Renal cortical epithelial cell (primary cell): ENCODE measurements at places on chromosomes 11 and 22. TPM values are rescaled to one million over a fixed set of nuclear protein-coding genes. Genes with fewer than 3 reads are reported as not detected.

DNA sequence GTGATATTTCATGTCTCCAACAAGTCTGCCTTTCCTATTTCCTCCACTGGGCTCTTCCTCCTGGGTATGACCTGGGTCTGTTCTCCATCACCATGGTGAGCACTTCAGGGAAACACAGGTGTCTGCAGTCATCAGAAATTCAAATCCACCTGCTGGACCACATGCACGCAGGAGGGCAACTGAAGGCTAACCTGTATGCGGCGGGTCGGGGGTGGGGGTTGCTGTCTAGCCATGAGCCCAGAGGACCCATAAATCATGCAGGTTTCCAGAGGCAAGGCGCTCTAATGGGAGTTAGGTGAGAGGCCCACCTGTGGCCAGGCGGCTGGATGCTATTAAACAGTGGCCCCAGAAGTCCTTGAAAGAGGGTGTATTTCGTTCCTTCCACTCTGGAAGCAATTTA is 11.1 kb upstream of the PAMR1 start:
- DNase-seq = no peak

GRCh38 chr22:30021881-30022619 is 58.2 kb upstream of the HORMAD2 start:
- DNase-seq = no peak

GRCh38 chr11:114553642-114554041 is 6.0 kb downstream of the NXPE1 start:
- no peak for DNase-seq

GRCh38 chr11:72821920-72822799 is 7.9 kb downstream of the ATG16L2 start:
- DNase-seq = peak; percentile 53

The POTEH gene
- total RNA-seq = not detected in 2 replicates

The SPATA19 gene
- total RNA-seq = not detected in 2 replicates

DNA sequence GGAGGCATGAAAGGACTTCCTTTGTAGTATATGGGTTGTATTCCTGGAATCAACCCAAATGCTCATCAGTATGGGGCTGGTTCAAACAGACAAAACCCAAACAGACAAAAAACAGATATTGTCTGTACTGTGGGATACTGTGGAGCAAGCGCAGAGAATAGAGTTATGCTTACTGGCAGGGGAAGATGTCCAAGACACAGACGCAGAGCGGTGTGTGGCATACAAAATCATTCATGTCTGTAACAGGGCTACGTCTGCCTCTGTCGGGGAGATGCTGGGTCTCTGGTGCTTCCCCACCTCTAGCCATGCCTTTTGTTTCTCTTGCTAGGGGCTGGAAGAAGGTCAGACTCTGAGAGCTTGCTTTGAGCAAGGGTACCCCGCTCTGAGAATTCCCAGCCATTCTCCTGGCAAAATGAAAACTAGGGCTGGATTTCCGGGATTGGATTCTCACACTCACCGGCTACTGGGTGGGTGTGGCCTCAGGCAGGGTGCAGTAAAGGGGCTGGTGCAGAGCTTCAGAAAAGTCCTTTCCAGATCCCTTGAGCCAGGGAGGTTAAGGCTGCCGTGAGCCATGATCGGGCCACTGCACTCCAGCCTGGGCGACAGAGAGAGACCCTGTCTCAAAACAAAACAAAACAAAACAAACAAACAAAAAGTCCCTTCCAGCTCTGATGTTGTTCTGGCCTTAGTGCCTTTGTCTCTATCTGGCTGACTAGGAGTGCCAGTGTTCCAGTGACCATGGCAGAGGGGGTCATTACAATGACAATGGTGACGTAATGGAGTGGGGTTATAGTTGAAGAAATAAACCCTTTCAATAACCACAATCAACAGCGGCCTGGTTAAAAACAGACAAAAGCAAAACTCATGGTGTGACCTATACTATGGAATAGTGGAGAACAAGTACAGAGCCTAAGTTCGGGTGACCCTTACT is 2.9 kb upstream of the ABCC8 start:
- peak; percentile 19 for DNase-seq

The OMP gene
- total RNA-seq = 0.50 TPM in 1 of 2 replicates, not detected in the other

The OR5B21 gene
- total RNA-seq = not detected in 2 replicates

GRCh38 chr11:126158054-126158791 is 53.2 kb downstream of the RPUSD4 start:
- no peak for DNase-seq

GRCh38 chr22:28268171-28268570 is 349.1 kb upstream of the PITPNB start:
- peak; percentile 57 for DNase-seq

The FZD4 gene
- total RNA-seq = 2.8 and 6.8 TPM in 2 replicates

The SOX6 gene
- 0.17 and 12.1 TPM in 2 replicates for total RNA-seq

- no peak for DNase-seq
Measured at GRCh38 chr11:12092714-12093113, 17.7 kb upstream of the MICAL2 start.

The SLC35F2 gene
- total RNA-seq = 69.4 and 95.3 TPM in 2 replicates

The H19 gene
- 0.55 TPM in 1 of 2 replicates, not detected in the other for total RNA-seq

The ASPHD2 gene
- total RNA-seq = 5.4 and 5.6 TPM in 2 replicates

The CD3E gene
- not detected in 2 replicates for total RNA-seq

DNA sequence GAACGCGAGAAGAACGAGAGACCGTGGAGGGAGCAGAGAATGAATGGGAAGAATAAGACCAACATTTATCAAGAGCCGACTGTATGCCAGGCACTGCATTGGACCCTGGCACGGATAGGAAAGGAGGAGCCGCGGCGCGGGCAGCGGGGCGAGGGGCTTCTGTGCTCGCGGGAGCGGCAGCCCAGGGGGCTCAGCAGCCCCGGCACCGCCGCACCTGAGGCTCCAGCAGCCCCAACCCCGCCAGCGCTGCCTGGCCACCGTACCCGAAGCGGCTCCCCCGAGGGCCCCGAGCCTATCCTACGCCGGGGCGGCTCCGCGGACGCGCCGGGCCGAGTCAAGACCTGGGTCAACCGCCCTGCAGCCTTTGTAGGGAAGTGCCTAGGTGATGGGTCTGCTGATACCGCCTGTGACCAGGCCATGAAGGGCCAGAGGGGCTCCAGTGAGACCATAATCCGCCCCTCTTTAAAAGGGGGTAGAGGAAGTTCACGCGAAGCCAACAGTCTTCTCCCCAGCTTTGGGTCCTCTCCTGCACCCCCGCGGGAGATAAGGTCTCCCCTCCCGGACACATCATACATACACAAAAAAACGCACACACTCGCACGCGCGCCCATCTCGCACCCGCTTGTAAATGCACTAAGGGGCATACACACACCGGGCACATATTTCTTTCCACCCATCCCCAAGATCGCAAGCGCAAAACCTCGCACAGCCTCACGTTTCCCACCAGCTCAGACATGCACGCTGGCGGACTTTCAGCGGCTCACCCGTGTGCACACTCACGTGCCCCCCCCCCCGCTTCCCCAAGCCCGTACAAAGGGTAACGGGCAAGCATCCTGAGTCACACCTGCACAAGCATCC is 935 bp upstream of the RTN4RL2 start:
- DNase-seq = no peak

DNA sequence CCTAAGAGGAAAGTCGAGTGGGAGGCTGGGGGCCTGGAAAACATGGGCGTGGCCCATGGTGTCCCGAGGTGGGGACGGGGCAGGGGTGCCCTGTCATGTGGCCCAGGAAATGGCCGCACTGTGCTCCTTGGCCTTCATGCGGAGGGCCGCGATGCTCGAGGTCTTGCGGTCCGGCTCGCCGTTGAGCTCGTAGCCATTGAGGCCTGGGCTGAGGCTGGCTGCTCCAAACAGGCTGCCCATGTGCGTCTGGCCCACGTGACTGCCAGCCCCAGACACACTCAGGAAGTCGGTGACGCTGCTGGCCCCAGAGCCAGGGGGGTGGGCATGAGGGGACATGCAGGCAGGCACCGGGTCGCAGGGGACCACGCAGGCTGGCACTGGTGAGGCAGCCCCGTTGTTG is 45.2 kb downstream of the ALX4 start:
- DNase-seq = no peak

GRCh38 chr22:37420686-37421467 is 6.4 kb downstream of the ELFN2 start:
- peak; percentile 30 for DNase-seq

- DNase-seq = no peak
Measured at GRCh38 chr11:42036201-42036600, 576.7 kb upstream of the LRRC4C start.

DNA sequence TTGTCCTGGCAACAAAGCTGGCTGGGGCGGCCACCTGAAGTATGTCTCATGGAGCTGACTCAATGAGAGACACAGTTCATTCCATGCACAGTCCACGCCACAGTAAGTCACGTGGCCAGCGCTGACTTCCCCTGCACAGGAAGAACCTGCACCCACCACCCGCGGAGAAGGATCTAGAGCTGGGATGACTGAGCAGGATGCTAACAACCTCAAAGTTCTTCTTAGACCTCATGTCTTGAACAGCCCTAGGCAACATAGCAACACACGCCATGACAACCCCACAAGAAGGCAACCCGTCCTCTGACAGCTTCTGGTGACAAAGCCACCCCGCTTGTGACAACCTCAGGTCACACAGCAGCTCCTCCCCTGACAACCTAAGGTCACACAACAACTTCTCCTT is 76.9 kb upstream of the B3GAT1 start:
- no peak for DNase-seq

GRCh38 chr22:30420347-30421125 is 5.0 kb upstream of the MTFP1 start:
- DNase-seq = peak; percentile 96

DNA sequence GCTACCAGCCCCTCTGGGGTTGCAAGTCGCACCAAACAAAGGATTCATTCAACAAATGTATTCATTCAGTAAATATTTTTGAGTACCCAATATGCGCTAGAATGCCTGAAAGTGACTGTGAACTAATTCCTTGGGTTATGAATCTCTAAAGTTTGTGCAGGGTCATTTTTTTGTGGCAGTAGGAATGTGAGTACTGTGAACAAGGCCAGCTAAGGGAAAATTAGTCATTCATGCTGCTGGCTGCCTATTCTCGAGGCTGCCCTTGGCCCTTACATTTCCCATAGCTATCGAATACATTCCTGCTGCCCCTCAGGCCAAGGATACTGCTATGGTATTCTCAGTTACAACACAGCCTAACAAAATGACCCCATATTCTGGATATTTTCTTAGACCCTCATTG is 141.6 kb downstream of the TRPC6 start:
- DNase-seq = peak; percentile 74

DNA sequence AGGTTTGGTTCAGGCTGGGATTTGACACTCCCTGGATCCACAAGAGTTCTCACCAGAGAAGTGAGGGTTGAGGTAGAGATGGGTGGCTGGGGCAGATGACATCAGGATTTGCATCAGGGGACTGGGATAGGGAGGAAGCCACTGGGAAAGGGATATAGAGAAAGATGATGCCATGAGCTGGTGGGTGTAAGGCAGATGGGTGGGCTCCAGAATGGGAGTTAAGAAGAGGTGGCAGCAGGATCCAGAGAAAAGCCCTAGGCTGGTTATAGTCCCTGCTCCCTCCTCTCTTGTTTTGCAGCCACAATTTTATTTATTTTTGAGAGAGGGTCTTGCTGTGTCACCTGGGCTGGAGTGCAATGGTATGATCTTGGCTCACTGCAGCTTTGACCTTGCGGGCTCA is 1.8 kb upstream of the C1QTNF4 start:
- DNase-seq = no peak

GRCh38 chr22:32733923-32734514 is 67.5 kb upstream of the TIMP3 start:
- DNase-seq = no peak

DNA sequence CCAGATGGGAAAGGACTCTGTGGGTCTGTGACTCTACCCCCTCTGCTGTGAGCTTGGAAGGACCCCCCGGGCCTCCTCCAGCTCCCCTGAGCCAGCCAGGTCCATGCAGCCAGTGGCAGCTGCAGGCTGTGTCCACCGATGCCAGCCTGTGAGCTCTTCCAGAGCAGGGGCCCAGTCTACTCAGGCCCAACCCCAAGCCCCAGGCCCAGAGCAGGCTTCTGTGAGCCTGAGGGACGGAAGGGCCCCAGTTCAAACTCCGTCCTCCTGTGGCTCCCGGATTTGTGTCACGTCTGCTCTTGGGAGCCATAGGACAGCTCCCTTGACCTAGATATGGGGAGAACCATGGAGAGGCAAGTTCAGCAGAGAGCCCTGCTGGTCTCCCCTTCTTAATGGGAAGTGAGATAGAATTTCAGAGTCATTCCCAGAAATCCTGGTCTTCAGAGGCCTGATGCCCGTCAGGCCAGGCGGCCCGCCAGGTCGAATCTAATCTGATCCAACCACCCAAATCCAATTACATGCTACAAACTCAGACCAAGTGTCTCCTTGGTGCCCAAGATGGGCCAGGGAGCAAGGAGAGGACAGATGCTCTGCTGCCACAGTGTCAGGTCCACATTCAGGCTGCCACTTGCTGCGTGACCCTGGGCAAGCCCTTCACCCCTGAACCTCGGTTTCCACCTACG is 75.1 kb downstream of the SCUBE1 start:
- no peak for DNase-seq

GRCh38 chr11:6253197-6253596 is 6.4 kb upstream of the CCKBR start:
- no peak for DNase-seq
